Stimulated activated CD8-positive, alpha-beta memory T cell treated with anti-CD3 and anti-CD28 coated beads, Interleukin-7, amount 100 ng/mL, for 4 hours (primary cell): ENCODE measurements at places on chromosomes 12 and 14.

DNA sequence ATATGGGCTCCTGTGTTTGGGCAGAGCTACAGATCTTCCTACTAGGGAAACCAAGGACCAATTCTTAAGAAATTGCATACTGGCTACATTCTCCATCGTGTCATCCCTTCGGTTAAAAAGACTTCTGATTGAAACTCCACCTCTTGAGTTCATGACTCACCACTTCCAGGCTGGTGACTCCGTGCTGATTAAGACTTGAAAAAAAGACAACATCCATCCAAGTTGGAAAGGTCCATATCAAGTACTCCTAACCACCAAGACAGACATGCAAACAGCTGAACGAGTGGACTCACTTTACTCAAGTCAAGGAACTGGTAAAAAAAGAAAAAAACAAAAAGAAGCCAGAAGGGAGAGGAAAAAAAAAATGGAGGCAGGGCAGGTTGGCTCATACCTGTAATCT is 63.4 kb downstream of the APOBEC1 start:
- no peak for DNase-seq

- DNase-seq = no peak
Measured at GRCh38 chr14:62988967-62989366, 56.3 kb downstream of the KCNH5 start.

- no peak for DNase-seq
Measured at GRCh38 chr12:115384391-115384790, 700.4 kb upstream of the TBX3 start.

DNA sequence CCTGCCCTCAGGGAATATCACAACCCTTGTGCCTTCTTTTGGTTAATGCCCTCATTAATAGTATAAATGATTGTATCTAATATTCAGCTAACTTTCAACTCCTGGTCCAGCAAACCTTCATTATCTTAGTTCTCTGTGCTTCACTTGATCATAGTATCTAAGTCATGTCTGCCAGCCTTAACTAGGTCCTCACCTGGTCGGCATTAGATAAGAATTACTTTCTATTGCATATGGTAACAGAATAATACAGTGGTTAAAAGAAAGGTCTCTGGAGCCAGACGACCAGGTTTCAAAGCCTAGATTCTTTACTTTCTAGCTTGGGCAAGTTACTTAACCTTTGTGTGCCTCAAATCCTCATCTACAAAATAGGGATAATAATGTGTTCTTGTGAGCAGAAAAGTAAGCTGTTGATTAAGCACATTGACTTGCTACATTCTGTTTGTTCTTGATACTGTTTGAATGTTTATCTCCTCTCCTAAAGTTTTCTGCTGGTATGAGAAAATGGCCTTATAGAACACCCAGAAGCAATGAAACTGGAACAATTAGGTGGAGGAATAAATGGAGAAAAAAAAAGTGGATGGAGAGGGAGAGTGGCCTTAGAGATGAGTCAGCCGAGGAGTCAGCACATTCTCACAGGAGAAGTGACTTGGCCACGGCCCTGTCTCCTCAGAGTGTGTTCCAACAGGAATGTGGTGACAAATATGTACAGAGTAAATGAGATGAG is 176.1 kb downstream of the SLC25A21 start:
- no peak for DNase-seq

DNA sequence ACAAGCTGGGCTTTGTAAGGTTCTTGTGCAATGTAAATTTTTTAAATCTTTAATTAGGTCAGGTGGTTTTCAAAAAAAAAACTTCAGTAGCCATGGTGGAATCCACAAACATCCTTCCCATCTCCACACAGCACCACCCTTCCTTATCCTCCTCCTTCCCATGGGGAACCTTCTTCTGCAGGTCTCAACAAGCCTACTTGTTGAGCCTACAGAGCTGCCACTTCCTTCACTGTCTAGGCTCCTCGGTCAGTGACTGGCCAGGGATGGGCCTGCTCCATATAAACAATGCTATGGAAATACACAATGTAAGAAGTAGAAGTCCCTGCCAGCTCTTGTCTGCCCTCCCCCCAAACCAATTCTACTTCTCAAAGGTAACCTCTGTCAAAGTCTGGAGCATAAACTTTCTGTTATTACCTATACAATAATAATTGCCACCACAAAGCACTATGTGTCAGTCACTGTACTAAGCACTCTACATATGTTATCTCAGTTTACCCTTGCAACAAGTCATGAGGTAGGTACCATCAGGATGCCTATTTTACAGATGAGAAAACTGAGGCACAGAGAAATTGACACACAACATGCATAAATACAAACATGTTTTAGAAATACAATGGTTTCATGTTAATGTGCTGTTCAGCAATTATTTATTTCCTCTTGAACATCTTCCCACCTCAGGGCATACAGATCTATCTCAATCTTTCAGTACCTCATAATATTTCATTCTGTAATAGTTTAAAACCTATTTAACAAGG is 17.4 kb downstream of the LIMA1 start:
- no peak for DNase-seq

DNA sequence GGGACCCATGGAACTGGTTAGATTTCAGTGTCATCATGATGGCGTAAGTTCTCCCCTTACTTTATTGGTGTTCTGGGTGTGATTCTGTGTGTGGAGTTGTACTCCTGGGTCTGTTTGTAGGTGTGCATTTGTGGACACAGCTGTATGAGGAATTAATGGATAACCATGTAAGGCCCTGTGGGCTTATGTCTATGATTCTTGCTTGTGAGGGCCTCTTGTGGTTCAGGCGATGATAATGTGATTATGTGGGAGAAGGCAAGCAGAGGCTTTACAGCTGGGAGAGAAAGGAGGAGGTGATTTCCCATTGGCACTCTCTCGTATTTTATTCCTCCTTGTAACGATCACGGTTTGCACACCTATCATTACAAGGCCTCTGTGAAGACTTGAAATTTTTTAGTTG is 96.1 kb downstream of the SCN8A start:
- DNase-seq = no peak

- DNase-seq = no peak
Measured at GRCh38 chr12:56229082-56229481, 769 bp upstream of the SLC39A5 start.

DNA sequence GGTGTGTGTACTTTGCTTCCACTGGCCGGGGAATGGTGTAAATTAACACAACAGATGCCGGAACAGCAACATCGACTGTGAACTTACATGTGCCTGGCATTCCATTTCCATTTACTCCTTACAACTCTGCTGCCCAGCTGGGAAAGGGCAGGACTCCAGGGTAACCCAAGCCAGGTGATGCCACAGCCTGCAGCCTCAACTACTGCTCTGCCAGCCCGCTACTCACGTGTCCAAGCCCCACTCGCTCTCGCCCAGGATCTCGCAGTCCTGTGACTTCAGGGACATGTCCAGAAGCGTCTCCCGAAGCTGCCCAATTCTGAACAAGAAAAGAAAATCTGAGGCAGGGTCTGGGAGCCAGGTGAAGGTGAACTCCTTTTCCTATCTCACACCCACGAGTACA is 10.7 kb downstream of the ABCD4 start:
- no peak for DNase-seq

- DNase-seq = no peak
Measured at GRCh38 chr12:6968426-6968825, 2.0 kb downstream of the PHB2 start.

DNA sequence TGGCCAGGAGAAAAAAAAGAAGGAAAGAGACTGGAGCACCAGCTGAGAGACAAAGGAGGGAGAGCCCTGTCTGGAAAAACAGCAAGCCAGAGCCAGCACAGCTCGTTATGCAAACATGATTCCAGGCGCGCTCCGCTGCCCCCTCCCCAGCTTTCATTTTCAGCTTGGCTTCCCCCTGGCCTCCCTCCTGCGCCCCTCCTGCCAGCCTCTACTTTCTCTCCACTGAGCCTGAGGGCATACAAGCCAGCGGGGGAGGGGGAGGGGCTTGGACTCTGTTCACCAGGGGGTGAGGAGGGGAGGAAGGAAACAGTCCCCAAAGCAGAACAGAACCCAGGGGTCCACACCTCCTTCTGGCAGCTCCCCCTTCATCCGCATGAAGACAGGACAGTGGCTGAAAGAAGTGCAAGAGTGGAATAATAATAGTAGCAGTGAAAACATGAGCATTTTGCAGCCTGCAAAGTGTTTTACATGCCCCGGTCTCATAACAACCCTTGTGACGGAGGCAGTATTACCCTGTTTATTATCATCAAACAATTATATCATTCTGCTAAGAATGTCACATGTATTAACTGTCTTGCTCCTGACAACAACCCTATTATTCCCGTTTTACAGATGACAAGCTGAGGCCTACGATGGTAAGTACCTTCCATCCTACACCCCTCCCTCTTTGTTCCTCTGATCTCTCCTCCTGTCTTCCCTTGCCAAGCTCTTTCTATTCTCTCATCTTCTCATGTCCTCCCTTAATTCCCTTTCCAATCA is 24.2 kb downstream of the SMUG1 start:
- no peak for DNase-seq

GRCh38 chr12:76206677-76207072 is 122.2 kb upstream of the NAP1L1 start:
- no peak for DNase-seq

DNA sequence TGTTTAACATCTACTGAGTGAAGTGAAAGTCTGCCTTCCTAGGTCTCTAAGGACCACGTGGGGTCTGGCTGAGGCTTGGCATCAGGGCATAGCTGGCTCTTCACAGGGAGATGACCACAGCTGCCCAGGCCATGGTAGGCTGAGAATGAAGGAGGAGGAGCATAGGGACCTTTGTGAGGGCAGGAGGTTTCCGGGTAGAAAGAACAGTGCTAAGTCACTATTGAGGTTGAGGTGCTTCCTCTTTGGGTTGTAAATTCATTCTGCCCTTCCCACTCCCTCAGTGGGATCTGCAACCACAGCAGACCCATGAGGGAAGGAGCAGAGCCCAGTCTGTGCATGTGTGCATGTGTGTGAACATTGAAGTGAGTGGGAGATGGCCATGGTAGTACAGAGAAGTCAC is 909.6 kb downstream of the VRK1 start:
- DNase-seq = no peak

GRCh38 chr12:2551412-2551900 is 243.3 kb upstream of the FKBP4 start:
- DNase-seq = no peak

DNA sequence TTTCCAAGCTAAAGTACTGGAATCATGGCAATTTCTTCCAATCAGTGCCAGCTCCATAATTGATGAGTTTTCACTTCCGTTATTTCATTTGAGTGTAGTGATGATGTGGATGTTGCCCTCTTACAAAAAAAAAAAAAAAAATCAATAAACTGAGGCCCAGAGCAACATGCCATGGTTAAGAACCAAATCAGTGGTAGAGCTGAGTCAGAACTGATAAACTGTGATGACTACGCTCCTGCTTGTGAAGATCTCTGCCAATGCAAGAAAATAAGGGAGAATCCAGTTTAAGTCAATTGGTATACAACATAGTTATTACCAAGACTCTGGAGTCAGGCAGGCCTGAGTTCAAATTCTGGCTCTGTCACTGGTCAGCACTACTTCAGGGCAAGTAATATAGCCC is 102.7 kb downstream of the GPR135 start:
- no peak for DNase-seq

DNA sequence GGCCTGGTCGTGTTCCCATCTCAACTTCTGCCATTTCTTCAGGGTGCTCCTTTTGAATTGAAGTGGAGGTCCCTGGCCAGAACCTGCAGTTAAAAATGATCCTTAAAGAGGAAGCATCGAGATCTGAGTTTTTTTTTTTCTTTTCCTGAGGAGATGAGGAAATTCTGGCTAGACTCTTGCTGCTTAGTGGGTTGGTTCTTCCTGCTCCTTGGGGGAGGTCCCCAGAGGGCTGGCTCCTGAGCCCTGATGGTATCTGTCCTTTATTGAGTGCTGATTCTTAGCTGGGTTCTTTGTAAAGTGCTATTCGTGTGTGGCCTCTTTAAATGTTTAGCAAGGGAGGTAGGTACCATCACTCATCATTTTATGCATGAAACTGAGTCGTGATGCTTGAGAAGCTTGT is 11.7 kb downstream of the PELI2 start:
- no peak for DNase-seq

- DNase-seq = no peak
Measured at GRCh38 chr14:92646952-92647796, 101.3 kb downstream of the LGMN start.

DNA sequence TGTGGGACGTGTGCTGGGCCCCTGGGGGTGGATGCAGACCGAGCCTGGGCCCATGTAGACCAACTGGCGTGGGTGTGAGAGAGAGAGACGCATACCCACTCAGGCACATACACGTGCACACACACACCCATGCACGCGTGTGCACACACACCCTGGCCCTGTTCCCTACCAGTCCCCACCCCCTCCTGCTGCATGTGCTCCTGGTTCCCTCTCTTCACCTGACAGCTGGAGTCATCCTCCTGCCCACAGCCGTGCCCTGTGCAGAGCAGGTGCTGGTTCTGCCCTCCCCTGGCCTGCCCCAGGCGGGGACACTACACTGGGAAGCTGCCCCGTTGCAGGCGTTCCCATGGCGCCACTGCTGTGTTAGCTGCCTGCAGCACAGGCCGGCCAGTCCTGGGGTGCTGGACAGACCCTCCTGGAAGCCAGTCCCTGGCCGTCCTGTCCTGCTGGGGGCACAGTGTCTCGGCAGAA is 18.5 kb downstream of the PACS2 start:
- DNase-seq = no peak

DNA sequence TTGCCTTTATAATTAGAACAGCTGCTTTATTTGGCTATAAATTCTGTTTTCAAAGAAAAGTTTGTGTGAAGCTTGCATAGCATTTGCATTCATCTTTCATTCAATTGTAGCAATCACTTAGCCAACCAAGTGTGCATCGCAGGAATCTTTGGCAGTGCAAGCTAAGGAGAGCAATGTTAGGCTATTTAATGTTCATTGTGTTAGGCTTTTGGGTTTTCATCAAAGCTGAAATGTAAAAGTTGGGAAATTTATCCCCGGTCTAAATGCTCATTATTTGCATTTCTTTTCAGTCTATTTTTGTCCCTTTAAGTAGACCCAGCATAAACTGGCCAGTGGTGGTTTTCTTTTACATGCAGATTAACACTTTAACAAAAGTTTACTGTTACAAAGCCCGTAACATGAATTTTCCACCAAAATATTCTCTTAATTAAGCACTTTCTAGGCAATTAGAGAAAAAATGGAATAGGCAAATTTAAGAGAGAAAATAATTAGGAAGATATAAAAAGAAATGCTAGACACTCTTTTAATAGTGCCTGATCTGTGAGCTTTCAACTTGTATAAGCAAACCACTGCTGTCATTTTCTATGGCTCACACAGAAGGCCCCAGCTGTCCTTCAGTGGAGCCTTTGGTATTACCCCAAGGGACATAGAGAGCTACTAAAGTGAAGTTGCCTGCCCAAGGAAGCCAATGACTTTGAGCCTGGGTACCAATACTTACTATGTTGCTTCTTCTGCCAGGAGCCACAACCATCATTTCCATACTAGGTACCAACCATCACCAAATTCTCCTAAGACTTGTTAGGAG is 898.9 kb upstream of the SEL1L start:
- DNase-seq = no peak

DNA sequence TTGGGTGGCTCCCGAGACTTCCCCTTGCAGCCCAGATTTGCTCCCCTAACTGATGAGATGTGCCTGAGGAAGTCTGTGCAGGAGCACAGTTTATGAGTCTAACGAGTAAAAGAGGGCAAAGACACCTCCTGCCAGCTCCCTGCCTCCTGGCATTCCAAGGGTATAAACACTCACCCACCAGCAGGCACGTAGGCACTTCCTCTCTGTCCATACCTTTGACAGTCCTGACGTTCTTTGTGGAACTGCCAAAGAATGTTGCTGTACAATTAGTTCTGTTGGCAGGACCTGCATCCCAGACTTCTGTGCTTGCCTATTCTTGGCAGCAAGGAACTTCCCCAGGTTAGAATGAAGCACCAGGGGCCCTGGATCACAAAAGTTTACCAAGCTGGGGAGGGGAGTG is 889.3 kb downstream of the BCL11B start:
- DNase-seq = no peak

- DNase-seq = no peak
Measured at GRCh38 chr12:40559865-40560264, 132.4 kb upstream of the CNTN1 start.
